ENCODE measurements at places on chromosomes 6 and 20.

DNA sequence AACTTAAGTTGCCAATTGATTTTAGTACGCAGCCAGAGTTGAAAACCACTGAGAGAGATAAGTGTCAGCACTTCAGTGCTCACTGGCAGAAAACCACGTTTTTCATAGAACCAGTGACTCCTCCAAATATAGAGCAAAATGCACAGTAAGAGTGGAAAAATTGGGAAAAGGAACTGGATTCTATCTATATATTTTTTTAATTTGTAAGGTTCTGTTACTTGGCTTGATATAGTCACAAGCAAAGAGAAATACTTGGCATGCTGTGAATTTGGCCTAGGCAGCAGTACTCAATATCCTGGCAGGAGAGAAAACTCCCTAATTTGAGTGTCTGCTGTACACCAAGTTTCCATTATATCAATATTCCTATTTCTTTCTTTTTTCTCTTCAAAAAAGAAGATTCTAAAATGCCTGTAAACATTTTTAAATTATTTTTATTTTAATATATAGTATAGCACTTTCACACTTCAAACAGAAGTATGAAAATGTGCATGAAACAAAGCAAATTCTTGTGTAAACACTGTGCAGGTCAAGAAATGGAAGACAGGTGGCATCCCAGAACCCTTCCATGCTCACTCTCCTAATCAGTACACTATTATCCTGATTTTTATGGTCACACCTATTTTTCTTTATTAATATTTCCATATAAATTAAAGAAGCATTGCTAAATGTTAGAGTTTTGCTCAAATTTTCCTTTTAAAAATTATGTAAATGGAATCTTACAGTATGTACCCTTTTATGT lies 561.8 kb upstream of the RNF217 start:
- no peak for DNase-seq

- no peak for DNase-seq
Measured at GRCh38 chr6:46746696-46747095, at the start of gene ANKRD66. TSS of gene ANKRD66 (plus strand) at chr6:46746933. CDS start at chr6:46751949, 5,016 bp downstream.

- no peak for DNase-seq
Measured at GRCh38 chr6:43396408-43397149, 27.1 kb upstream of the ZNF318 start.

DNA sequence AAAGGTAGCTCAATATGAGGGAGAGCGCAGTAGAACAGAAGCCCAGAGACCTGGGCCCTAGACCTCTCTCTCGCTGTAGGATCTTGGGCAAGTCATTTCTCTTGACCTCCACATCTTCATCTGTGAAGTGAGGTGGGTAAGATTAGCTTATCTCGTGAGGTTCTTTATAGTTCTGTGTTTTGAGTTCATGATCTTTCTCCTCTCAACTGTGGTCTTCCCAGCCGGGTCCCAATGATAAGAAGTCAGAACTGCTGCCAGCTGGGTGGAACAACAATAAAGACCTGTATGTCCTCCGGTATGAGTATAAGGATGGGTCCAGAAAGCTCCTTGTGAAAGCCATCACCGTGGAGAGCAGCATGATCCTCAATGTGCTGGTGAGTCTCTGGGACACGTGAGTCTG lies 6.9 kb downstream of the PSMF1 start:
- DNase-seq = no peak

GRCh38 chr6:88910922-88911778 lies 52.3 kb downstream of the RNGTT start:
- DNase-seq = no peak

DNA sequence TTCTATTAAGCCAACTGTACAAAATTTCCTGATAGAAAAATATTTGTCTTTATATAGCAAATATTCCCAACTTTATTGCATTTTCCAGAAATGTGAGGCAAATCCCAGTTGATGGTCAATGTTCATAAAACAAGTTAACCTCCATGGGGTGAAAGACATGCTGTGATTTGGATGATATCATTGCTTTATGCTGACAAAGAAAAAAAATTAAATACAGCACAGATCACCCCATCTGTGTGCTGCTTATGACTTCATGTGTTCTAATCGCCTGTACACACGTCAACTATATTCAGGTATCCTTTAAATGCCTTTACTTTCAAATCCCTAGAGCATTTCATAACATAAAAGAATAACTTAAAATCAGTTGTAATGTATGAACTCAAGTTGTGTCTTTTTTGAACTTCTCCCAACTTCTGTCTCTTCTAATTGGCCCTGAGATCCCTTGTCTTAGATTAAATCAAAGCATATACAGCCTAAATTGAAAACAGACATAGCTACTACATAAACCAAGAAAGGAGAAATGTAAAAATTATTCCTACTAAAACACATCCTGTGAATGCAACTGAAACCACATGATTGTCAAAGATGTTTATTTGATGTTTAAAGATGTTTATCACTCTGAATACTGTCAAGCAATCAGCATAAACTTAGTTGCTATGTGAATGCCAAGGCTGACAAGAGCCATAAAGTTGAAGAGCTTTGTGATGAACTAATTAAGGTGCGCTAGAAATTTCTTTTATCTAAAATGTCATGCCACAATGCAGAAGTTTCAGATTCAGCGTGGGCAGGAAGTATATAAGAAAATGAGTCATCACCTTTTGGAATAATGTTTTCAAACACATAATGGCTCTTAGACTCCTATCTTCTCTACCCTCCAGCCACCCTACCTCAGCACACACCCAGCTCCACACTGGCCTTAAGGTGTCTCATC lies 68.7 kb downstream of the FILIP1 start:
- no peak for DNase-seq

DNA sequence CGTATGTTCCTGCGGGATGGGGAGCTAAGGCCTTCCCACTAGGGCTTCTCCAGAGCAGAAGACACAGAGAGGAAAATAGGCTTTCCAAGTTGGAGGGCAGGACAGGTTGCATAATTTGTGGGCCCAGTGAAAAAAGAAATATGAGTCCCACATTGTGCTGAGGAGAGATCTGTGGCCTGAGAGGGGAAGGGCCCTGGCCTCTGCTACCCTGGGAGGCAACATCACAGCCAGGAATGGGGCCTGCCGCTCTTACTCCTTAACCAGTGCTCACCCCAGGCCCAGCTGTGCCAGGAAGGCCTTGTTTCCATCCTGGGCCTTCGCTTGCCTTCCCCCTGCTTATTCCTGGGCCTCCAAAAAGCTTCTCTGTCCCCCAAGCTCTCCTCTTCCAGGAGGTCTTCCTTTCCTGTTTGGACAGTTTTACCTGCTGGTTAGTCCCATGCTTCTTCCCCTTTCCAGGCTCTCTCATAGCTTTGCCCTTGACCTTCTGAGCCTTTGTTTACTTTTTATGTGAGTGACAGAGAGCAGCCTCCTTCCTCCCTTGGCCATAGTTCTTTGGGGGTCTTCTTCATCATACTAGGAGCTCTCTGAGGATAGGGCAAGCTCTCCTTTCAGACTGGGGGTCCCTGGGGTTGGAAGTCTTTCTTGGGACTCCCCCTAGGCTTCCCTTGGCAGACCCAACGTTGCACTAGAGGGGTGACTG lies 26.2 kb upstream of the VEGFA start:
- no peak for DNase-seq

DNA sequence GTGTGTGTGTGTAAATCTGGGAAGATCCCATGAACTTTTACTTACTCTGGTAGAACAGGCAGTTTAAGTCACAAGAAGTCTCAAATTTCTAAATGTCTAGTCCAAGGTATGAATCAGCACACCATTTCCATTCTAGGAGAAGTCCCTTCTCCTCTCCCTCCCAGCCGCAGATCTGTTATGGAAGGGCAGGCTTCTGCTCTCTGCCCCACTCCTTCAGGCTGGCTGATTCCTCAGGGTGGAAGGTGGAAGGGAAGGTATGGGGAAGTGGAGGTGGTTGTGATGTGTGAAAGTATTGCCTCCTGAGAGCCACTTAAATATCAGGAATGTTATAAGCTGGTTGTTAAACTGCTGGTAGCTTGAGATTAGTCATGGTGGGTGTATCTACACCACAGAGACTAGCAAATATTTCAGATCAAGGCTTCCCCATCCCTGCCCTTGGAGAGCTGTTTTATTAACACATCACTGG lies 44.5 kb upstream of the LAMA4 start:
- no peak for DNase-seq

GRCh38 chr6:17687136-17687535 lies 19.6 kb downstream of the NUP153 start:
- DNase-seq = no peak

- DNase-seq = no peak
Measured at GRCh38 chr20:36384022-36384619, 78.0 kb downstream of the DLGAP4 start.

DNA sequence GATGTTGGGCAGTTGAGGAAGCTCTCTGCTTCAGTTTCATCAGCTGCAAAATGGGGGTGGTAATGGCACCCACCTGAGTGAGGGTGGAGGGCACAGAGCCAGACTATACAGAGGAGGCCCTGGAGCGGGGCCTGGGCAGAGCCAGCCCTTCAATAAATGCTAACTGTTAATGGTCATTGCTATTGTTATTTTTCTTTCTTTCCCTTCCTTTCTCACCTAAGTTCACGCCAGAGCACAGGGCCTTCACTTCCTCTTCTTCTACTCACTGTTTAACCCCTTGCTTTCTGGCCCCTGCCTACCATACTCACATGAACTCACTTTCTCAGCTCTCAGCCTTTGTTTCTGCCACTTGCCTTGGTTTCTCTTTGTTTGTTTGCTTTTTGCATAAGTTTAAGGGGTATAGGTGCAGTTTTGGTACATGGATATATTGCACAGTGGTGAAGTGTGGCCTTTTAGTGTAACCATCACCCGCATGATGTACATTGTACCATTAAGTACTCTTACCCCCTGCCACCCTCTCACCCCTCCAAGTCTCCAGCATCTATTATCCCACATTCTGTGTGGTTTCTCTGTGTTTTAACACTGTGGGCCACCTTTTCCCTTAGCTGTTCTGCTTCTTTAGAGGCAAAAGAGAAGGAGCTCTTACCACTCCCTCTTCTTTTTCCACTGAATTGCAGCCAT lies 7.5 kb upstream of the RREB1 start:
- no peak for DNase-seq

GRCh38 chr6:5869261-5869660 lies 137.5 kb downstream of the NRN1 start:
- no peak for DNase-seq

- no peak for DNase-seq
Measured at GRCh38 chr6:166289207-166290060, 18.8 kb downstream of the PRR18 start.

GRCh38 chr20:38674765-38675133 lies 49.5 kb upstream of the SLC32A1 start:
- DNase-seq = no peak

- DNase-seq = no peak
Measured at GRCh38 chr6:164408868-164409267, 900.5 kb downstream of the C6orf118 start.

- no peak for DNase-seq
Measured at GRCh38 chr6:68086199-68086598, 548.9 kb upstream of the ADGRB3 start.

Data from NCI-H1092 (cell line).